Cortex of kidney (tissue), 1 donor: ENCODE measurements at places on chromosomes 16 and 17.

DNA sequence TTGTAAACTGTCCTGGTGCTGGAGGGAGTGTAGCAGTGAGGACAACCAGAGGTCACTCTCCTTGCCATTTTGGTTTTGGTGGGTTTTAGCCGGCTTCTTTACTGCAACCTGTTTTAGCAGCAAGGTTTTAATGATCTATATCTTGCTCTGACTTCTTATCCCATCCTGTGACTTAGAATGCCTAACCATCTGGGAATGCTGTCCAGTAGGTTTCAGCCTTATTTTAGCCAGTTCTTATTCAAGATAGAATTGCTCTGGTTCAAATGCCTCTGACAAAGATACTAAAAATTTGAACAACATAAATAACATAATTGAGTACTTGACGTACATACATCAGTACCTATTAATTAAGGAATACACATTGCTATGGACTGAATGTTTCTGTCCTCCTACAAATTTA is 93.3 kb upstream of the TOM1L1 start:
- DNase-seq, result no peak

DNA sequence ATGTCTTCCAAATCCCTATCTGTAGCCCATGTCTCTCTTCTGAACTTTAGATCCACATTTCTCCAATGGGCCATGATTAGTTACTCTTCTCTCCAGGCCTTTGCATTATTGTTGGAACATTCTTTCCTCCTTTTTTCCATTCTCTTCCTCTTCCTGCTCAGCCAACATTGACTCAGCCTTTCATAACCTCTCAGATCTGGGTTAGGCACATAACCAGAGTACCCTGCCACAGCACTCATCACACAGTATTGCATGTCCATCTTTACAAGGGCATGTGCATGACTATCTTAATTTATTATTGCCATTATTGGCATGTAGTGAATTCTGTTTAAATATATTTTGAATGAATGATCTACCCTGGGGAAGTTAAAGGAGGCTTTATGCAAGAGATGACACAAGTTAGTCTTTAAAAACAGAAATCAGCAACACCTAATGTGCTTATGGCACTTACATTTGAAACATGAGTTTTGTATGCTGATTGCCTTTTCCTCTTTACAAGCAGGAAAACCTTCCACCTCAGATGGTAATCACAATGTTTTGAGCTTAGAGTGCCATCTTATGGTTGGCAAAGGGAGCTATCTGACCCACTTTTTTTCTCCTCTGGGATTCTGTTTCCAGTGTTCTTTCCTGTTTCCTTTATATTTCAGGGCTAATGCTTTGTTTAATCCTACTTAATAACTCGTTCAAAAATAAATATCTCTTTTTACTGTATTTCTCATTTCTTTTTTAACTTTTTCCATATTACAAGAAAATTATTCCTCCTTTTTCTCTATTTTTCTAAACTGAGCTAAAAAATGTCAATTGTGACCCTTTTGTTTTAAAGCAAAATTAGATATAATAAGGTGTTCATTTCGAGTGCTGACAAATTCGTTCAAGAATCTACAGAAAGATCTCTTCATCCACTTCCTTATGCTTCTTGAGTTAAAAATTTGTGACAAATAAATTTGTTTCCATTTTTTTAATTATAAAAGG is 151.0 kb upstream of the RBL2 start:
- DNase-seq, result no peak

DNA sequence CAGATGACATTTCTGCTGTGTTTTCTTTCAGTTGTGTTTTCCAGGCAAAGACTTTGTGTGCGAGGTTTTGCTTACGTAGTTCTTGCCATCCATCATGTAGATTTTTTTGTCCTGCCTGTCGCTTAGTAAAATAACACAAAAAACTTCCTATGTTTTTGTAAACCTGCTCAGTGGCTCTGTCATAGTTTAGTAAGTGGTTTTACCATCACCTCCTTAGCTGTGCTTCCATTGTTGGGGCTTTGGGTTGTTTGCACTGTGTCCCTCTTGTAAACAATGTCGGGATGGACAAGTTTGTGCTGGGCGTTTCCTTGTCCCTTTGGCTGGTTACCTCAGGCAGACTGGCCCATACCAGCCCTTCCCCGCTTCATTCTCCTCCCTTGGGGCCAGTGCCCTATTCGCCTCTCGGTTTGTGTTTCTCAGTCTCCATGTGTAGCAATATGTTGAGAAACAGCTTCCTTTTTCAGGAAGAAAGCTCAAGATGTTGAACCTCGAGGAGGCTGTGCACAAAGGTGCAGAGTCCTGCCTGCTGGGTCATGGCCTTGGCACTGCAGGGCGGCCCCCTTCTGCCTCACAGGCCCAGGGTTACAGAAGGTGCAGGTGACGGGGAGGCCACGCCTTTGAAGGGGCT is 74.6 kb downstream of the KSR1 start:
- no peak for DNase-seq

GRCh38 chr16:30068750-30069610 is 3.4 kb downstream of the ALDOA start:
- DNase-seq, result no peak

GRCh38 chr17:64340557-64340956 is 50.1 kb downstream of the PECAM1 start:
- no peak for DNase-seq

GRCh38 chr17:49681106-49681979 is 3.4 kb upstream of the SPOP start:
- DNase-seq, result no peak

DNA sequence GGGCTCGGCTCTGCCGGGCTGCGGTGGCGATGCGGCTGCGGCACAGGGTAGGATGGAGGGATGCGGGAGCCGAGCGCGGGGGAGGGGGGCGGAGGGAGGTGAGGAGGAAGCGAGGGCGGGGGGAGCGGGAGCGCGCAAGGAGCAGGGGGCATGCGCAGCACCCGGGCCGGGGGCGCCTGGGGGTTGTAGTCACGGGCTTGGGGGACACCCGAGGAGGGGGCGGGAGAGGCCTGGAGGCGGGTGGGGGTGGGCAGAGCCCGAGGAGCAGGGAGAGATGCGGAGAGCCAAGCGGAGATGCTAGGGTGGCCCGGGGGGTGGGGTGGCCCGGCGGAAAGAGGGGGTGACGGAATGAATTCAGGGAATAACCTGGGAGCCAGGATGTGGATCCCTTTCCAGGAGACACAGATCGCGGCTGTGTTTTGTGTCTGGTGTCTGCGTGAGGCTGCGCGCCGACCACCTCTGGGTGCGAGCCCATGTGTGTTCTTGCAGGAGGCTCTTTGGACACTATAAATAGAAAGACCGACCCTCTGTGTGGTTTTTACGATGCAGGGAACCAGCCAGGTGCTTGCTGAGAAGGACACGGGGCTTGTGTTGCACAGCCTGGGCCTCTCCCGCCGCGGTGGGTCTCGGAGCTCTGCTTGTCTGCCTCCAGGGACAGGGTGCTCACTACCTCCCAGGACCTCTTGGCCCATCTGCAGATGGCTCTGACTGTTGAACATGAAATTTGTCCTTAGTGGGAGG is at the start of gene STX1B:
Gene STX1B, minus strand, starts transcription at position 54 of the 741 bp plus-strand sequence. CDS start 242 bp downstream, outside the sequence.
- no peak for DNase-seq

DNA sequence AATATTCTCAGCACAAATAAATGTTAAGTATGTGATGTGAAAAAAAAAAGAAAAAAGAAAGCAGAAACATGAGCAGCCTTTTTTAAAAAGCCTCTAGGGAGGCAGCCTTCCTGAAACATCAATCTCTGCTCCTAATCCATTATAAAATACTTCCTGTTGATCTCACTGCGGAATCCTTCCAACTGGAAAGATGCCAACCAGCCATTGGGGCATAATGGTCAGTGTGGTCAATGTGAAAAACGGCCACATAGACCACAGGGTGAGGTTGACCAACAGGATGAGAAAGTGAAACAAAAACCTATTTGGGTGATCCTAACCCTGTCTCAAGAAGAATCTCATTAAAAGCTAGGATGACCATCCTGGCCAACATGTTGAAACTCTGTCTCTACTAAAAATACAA is 26.1 kb upstream of the ABCA8 start:
- no peak for DNase-seq

- DNase-seq, result no peak
Observed at GRCh38 chr17:50928646-50929045, 62.5 kb upstream of the TOB1 start.

DNA sequence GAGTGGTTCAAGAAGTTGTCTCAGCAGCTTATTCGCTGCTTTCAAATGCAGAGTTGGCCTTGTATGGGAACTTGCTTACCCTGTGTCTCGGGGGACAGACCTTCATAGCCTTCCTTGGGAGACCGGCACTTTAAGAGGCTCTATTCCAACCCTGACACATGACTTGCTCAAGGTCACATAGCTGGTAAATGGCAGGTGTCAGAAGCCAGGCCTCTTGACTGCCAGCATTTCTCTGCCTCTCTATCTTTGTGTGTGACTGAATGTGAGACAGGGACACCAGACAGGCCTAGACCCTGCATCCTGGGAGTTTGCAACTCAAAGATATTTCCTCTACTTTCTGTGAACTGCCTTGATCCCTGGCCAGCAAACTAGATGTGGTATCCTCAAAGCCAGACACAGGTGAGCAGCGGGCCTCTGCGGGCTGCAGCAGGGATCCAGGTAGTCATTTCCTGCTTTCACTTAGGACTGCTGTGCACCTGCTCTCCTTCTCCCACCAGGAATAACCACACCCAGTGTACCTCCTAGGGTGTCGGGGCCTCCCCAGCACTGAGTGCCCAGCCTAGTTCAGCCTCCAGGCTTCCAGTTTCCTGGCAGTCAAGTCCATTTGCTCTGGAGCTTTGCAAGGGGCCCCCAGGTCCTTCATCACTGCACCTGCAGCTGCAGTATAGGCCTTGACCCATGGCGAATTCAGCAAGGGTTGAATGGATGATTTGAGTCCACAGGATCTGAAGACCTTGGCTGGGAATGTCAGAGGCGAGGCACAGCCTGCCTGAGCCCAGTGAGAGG is 116.6 kb upstream of the TNRC6C start:
- DNase-seq, result no peak

GRCh38 chr16:12901597-12902461 is at the start of gene SHISA9:
Gene SHISA9 (plus strand): TSS chr16:12901598.
- DNase-seq, result no peak

GRCh38 chr16:85349365-85350145 is 237.3 kb upstream of the CIBAR2 start:
- DNase-seq, result no peak

GRCh38 chr17:8859027-8859803 is 8.3 kb downstream of the PIK3R6 start:
- no peak for DNase-seq

- DNase-seq, result no peak
Observed at GRCh38 chr17:31413874-31414549, 22.5 kb downstream of the RAB11FIP4 start.

- no peak for DNase-seq
Observed at GRCh38 chr17:18122990-18123753, 14.6 kb downstream of the MYO15A start.

GRCh38 chr17:49362723-49363117 is 670 bp upstream of the ZNF652 start:
- DNase-seq, result no peak

GRCh38 chr16:2142942-2143877 is 5.2 kb upstream of the RAB26 start:
- DNase-seq, result no peak
